ENCODE measurements at places on chromosomes 5 and 9. TPM values are rescaled to one million over a fixed set of nuclear protein-coding genes. Genes with fewer than 3 reads are reported as not detected.

Gene PCDHGB7
- total RNA-seq: 12.5 TPM

Gene GDF9
- total RNA-seq: under 0.01 TPM

Gene HK3
- not detected for total RNA-seq

Gene SEC24A
- total RNA-seq: 13.7 TPM

Gene PARP8
- 0.68 TPM for total RNA-seq

Gene FAM221B
- total RNA-seq: not detected

Gene CD14
- 4.3 TPM for total RNA-seq

Gene RAB3C
- not detected for total RNA-seq

Gene SMC5
- total RNA-seq: 9.8 TPM

Gene GABRB2
- total RNA-seq: under 0.01 TPM

All from pericardium fibroblast (primary cell).